HS-27A (cell line): ENCODE measurements at places on chromosomes 13 and 19.

DNA sequence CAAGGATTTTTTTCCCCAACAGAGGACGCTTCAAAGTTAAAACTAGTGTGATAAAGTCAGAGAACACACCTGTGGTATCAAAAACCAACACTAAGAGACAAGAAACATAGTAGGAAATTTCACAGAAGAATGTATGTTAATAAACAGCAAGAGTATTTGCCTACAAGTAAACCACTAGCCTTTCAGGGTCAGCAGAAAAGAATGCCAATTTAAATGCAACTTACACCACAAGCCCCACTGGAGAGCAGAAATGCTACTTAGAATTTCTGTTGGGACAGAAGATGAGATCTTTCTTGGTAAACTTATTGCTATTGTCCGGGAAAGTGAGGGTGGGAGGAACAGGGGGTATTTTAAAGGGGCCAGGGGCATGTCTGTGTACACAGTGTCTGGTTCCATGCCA, 68.6 kb downstream of the STK24 start:
- DNase-seq: no peak

GRCh38 chr13:37595162-37595561, 3.4 kb downstream of the POSTN start:
- DNase-seq: no peak

DNA sequence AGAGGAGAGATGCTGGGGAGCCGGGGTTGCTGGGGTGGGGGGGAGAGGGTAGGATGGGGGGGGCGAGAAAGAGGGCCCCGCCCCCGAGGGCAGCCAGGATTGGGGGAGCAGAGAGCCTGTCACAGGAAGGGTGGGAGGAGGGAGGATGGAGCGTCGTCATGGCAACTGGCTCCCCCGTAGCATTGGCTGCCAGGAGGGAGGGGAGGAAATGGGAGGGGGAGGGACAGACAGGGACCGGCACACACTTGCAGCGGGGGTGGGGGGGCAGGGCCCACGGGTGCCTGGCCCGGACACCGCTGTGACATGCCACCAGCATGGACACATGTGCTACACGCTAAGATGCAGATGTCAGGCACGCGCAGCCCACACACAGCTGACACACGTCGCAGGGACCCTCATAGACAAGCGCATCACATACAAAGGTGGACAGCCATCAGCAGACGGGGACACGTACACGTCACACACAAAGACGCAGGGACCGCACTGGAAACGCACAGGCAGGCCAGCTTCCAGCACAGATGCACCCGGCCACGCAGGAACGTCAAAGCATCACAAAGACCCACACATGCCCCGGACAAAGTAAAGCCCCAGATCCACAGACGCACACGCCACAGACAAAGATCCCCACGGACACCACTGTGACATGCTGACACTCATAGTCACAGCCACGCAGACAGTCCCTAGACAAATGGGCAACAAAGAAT, at the start of gene LMTK3:
LMTK3 (minus strand) TSS at position 36 of the 704 bp plus-strand sequence. CDS start 259 bp downstream, outside the sequence.
- no peak for DNase-seq

DNA sequence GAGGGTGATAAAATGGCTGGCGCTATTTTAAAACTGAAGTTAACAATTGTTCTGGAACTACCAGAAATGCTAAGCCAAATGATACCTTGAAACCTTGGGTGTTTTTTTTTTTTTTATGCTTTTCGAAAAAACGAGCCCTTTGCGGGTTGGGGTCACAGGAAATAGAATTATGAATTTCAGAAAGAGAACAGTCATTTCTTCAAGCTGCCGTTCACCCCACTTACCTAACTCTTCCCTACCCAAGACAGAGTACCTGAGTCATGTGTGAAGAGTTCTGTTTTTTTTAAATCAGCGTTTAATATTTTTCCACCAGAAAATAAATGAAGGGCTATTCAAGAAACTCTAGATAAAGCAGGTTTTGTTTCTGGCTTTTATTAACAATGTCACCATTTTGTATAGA, 35.3 kb downstream of the KLF2 start:
- no peak for DNase-seq

DNA sequence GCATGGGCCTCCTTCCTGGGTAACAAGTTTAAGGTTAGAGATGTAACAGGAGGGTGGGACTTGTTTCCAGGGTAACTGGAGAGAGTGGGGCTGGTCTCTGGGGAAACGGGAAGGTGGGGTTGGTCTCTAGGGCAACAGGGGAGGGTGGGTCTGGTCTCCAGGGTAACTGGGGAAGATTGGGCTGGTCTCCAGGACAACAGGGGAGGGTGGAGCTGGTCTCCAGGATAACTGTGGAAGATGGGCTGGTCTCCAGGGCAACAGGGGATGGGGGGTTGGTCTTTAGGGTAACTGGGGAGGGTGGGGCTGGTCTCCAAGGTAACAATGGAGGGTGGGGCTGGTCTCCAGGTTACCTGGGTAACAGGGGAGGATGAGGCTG, 36.5 kb downstream of the SPTBN4 start:
- no peak for DNase-seq

DNA sequence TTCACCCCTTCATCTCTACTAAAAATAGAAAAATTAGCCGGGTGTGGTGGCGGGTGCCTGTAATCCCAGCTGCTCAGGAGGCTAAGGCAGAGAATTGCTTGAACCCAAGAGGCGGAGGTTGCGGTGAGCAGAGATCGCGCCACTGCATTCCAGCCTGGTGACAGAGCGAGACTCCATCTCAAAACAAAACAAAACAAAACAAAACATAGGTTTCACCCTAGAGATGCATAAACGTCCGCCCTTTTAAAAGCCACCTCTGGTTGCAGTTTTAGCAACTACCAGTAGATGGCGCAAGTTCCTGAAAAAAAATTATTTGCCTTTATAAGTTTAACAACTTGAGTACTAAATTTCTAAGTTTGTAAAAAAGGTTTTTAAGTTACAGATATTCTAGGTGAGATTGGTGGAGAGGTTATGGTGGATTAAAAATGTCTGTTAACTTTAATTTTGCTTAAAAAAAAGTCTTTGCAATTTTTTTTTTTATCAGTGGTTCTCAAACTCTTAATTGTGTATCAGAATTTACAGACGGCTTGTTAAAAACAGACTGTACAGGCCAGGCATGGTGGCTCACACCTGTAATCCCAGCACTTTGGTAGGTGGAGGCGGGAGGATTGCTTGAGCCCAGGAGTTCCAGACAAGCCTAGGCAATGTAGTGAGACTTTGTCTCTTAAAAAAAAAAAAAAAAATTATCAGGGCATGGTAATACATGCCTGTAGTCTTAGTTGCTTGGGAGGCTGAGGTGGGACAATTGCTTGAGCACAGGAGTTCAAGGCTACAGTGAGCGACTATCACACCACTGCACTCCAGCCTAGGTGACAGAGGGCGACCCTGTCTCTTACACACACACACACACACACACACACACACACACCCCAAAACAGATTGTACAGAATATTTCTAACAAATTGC, 42.1 kb downstream of the NAA16 start:
- DNase-seq: no peak

GRCh38 chr13:111531505-111531904, 211.1 kb downstream of the TEX29 start:
- DNase-seq: no peak

DNA sequence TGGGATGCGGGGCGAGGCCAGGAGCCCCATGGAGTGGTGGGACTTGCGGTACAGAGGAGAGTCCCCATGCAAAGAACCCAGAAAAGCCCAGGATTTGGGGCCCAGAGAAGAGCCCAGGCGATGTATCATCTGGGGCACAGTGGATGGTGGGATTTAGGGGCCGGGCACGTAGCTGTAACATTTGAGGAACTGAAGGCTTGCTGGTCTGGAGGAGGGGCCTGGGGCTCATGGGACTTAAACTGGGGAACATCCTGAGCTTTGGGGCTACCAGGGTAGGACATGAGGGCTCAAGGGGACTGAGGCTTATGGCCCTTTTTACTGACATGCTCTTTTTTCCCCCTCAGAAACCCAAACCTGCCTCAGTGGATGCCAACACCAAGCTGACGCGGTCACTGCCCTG, 13.5 kb downstream of the MED25 start:
- no peak for DNase-seq

DNA sequence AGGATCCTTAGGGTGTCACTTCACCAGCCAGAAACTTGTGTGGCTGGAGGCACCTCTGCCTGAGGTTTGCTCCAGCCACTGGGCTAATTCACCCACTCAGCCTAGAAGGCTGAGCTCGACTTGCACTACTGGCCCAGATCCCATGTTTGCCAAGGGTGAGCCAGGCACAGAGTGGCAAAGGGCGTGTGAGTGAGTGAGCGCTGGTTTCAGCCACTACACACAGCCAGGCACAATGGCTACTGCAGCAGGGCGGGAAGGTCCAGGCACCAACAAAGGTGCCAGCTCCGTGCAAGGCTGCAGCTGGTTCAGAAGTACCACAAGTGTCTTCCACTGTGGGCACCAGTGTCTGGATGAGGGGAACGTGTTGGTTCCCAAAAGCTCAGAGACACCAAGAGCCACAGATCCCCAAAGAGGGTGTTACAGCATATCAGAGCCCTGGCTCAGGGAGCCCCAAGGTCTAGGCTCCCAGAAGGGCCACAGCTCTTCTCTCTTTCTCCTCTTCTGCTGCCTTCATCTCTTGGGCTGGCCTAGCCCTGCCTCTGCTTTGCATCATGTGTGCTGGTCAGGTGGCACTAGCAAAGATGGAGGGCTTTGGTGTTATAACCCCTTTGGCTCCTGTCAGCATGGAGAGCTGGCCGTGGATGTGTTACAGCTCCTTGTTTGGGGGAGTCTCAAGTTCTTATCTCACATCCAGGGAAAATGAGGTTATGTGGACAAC, 736.3 kb upstream of the KLHL1 start:
- no peak for DNase-seq

DNA sequence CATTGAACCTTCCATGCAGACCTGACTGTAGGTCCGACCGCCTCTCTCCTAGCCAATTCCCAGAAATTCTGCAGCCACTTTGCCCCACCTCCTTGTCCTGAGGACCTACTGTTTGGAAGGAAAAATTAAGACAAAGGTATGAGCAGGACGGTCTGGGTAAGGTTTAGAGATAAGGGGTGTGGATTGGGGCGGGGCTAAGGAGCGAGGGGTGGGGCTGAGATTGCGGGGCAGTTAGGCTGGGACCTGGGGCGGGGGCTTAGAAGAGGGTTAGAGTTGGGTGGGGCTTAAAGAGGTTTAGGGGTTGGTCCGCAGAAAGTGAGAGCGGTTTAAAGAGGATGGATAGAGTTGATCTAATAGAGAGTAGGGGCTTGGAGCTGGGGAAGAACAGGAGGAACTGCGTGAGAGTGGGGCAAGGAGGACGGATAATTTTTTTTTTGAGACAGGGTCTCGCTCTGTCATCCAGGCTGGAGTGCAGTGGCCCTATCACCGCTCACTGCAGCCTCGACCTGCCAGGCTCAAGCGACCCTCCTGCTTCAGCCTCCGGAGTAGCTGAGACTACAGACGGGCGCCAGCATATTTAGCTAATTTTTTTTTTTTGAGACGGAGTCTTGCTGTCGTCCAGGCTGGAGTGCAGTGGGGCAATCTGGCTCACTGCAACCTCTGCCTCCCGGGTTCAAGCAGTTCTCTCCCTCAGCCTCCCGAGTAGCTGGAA, 1.7 kb upstream of the ZNF865 start:
- no peak for DNase-seq

GRCh38 chr13:72221276-72221962, 354.4 kb upstream of the DACH1 start:
- DNase-seq: no peak
